ENCODE measurements at places on chromosomes 13 and 19.

DNA sequence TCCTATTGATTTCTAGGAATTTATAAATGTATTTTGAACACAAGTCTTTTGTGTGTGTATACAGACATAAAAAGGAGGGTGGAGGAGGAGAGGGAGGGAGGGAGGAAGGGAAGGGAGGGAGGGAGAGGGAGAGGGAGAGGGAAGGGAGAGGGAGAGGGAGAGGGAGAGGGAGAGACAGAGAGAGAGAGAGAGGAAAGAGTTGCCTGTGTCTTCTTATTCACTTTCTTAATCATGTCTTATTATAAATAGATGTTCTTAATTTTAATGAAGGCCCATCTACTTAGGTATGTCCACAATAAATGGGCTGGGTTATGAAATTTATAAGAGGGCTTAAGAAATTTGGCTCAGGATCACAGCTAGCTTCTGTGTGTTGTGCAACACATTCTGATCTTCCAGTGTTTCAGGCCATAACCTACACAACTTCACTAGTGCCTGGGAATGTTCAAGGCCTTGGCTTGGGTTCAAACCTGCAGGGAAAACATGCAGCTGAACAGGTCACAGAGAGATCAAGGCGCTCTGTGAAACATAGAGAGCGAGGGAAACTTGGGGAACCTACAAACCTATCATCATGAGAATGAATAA is 39.3 kb downstream of the ZNF45 start:
- DNase-seq = no peak

GRCh38 chr19:58554494-58555368 is at the start of gene CHMP2A:
Gene CHMP2A (minus strand): TSS chr19:58555105. CDS start chr19:58554212, 893 bp downstream.
- DNase-seq = peak; percentile 98

DNA sequence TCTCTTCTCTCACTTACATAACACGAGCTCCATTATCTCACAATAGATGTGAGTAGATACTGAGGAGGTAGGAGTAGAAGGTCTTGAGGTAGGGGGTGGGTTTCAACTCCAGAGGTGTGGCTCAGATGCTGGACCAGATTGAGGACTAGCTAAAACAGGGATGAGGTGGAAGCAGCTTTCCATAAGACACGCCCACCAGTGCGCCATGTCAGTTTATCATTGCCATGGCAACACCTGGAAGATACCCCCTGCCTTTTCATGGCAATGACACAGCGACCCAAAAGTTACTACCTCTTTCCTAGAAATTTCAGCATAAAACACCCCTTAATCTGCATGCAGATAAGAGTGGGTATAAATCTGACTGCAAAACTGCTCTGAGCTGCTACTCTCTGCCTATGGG is 44.1 kb downstream of the KCTD15 start:
- no peak for DNase-seq

DNA sequence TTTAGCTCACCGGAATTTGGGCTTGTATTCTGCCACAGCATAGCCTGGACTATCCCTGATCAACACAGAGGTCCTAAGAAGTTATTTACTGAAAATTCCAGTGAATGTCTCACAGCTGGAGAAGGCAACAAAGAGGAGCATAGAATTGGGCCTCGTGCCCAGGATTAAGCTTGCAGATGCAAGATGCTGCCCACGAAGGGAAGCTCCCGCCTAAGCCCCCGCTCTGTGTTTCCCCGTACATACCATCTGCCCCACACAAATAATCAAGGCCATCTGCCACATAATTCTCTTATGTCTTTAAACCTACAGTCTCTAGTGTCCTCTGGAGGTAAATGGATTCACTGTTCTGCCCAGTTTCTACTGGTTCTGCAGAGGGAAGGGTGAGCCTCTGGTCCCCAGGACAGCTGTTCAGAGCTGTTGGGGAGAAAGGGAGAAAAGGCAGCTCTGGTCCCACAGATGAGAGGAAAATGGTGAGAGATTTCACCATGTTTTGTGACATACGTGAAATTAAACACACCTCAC is 7.4 kb upstream of the TPP2 start:
- no peak for DNase-seq

GRCh38 chr19:955803-956765 is 28.1 kb upstream of the WDR18 start:
- no peak for DNase-seq

- DNase-seq = no peak
Observed at GRCh38 chr19:10761443-10762250, 43.8 kb downstream of the DNM2 start.

- DNase-seq = no peak
Observed at GRCh38 chr13:71621174-71622124, 245.6 kb downstream of the DACH1 start.

DNA sequence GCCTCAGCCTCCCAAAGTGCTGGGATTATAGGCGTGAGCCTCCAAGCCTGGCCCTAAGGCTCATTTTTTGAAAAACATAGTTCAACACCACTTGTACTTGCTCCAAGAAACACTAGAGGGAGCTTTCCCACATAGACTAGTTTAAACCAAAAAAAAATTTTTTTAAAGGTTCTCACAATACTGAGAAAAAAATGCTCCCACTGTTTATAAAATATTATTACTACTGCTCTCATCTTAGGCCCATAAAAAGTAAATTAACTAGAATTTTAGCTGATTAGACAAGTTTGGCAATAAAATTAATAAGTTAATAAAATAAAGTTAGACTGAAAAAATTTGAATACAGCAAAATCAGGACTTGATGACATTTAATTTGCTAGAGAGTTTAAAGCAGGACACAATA is 109.5 kb downstream of the TBC1D4 start:
- peak; percentile 36 for DNase-seq

DNA sequence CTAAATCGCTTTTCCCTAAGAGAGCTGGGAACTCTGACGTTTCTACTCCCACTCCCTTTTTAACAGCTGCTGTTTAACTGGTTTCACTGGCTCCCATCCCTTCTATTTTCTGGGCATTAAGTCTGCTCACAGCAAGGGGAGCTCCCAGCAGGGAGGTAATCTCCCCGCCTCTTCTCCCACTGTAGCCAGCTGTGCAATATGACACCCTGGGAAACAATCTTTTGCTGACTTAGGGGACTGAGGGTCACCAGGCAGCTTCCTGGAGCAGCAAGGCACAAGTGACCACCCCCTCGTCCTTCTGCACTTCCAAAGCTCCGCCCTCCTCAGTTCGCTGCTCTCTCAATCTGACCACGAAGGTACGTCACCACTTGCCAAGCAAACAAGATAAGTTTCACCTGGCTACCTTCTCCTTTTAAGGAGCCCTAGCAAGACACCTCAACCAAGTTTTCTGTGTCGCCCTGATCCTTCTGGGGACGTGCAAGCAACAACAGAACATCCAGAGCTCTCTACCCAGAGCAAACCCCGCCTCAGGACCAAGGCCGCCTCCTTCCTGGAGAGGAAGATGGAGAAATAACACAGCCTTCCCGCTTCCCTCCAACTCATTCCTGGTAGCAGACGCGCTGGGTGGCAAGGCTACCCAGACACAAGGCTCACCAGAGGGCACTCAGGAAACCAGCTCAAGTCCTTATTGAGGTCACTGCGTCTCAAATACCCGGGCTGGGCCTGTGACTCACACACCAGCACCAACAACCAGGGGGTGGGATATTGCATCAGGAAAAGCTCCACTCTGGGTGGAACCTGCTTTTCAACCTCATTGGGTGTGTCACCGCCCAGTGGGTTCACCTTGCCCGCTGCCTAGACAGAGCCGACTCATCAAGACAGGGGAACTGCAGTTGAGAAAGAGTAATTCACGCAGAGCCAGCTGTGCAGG is 92.4 kb downstream of the STK24 start:
- peak; percentile 43 for DNase-seq

DNA sequence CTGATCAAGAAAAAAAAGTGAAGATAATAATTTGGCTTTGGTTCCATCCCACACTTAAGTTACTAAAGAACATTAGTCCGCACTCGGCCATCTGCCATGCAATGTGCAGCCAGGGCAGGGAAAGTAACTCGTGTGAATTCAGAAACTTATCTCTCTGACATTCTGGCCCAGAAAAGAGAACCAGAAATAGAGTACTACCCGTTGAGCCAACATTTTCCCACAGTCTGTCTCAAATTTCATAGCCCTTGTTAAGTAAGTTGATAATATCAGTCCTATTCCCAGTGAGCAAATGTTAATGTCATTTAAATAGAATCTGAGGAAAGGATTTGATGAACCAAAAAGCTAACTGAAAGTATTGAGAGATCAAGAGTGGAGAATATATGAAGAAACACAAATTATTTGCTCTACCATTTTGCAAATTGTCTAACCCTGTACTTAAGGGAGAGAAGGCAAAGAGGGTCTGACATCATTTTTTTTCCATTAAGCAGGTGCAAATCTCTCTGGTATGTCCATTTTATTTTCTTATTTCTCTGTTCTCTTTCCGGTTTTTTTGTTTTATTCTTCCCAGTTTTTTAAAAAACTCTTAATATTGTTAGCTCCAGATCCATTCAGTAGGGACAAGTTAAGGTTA is 156.3 kb downstream of the NDFIP2 start:
- DNase-seq = no peak
